Mammary epithelial cell (primary cell): ENCODE measurements at places on chromosomes 7 and 10.

GRCh38 chr7:98394377-98394836, 6.5 kb downstream of the BAIAP2L1 start:
- DNase-seq = peak; percentile 53

GRCh38 chr7:66265566-66265965, 60.4 kb downstream of the TPST1 start:
- no peak for DNase-seq

GRCh38 chr7:13778967-13779366, 210.5 kb downstream of the ETV1 start:
- DNase-seq = peak; percentile 71

- no peak for DNase-seq
Measured at GRCh38 chr7:25707768-25708620, 444.0 kb upstream of the NFE2L3 start.

DNA sequence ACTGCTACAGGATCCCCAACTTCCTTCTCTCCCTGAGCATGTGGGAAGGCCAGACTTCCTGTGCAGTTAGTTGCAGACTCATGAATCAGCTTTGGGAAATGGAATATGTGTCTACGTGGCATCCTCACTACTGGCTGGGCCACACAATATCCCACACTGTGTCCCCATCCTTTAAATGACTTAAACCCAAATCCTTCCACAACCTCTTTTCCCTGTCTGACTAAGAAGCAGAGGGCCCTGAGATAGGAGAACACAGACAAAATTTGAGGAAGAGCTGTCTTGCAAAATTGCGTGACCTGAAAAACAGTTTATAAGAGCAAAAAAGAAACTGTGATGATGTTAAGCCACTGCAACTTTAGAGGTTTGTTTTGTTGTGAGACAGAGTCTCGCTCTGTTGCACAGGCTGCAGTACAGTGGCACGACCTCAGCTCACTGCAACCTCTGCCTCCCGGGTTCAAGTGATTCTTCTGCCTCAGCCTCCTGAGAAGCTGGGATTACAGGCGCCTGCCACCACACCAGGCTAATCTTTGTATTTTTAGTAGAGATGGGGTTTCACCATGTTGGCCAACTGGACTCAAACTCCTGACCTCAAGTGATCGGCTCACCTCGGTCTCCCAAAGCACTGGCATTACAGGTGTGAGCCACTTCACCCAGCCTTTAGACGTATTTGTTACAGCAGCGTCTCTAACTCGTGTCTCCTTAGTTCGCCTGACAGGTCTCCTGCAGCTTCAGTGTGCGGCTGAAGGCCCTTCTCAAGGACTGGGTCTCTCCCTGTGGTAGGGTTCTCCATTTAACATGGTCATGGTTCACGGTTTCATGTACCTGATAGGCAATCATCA, 46.9 kb upstream of the SFMBT2 start:
- DNase-seq = no peak

- DNase-seq = peak; percentile 70
Measured at GRCh38 chr7:131238347-131238931, 89.2 kb upstream of the MKLN1 start.

GRCh38 chr10:60496181-60496580, 106.5 kb upstream of the ANK3 start:
- DNase-seq = no peak

DNA sequence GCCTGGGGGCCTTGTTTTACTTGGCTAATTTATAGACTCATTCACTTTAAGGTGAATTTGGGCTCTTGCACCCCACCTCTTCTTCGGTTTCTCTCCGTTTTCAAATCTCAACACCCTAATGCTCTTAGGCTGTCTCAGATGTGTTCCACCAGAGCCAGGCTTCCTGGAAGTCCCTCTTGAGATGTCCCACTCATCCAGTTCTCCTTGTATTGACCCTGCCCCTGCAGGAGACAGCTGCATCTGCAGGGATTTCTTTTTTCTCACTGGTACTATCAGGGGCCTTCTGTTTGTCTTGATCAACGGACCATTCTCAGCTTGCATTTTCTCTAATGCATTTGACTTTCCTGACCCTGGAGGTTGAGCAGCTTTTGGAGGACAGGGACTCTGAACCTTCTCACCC, 279.5 kb downstream of the GALNT17 start:
- no peak for DNase-seq

DNA sequence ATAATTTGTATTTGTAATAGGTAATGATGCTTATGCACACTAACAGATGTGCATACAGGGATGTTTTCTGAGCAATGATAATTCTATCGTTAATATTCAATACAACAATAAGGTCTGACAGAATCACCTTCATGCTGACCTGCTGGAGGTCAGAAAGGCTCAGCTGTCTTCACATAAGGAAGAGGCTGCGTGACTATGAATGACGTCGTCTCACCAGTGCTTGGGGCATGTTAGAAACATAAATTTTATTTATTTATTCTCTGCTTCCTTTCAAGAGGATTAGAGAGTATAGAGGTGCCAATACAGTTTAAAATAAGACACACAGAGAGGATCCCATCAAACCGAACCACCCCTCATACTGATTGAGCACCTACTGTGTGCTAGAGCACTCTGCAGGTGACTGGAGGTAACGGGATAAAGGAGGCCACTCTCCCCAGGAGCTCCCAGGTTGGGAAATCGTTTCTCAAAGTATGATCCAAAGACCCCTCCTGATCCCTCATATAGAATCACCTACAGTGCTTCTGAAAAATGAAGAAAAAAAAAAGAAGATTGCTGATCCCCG, 265.6 kb upstream of the NPVF start:
- no peak for DNase-seq

- peak; percentile 40 for DNase-seq
Measured at GRCh38 chr7:149707448-149707886, 65.9 kb downstream of the ZNF467 start.

GRCh38 chr7:2405201-2405600, 1.8 kb downstream of the CHST12 start:
- DNase-seq = no peak

DNA sequence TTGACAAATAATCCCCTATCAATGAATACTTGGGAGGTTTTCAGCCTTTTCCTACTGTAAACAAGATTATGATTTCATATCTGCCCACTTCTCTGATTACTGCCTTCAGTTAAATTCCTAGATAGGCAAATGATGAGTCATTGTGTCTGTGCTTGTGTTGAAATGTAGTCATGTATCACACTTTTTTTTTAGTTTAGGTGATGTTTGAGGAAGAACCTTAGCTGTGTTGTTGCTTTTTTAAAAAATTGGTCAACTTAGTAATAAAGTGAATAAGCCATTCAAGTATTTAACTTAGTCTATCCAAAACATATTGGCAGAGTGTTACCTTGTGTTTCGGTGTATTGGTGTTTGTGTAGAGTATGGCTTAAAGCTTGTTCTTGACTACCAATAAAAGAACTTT, 60.0 kb downstream of the WAC start:
- peak; percentile 68 for DNase-seq

GRCh38 chr7:101940830-101941229, 123.4 kb downstream of the CUX1 start:
- no peak for DNase-seq

DNA sequence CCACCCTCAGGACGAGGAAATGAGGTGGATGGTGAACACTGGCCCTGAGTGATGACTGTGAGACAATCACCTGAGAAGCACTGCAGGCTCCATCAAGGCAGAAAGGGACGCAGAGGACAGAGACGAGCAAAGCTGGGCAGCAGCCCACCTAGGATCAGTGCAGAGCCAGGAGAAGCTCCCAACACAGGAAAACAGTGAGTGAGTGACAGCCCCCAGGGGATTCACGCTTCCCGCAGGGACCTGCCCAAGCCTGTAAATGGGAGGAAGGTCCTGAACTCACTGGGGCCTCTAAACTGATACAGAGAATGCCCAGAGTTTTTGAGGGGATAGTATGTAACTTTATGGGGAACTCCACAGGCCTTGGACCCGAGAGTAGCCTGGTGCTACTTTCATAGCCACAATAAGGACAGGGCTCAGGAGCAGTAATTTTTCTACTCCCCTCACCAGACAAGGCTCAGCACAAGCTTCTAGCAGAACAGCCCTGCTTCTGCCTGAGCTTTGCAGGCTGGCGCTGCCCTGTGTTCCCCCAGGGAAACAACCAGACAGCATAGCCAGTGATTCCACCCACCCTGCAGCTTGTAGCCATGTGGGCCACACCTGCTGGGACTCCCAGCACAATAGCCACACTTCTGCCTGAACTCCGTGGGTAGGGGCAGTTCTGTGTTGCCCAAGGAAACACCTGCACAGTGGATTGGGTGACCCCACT, 708.4 kb downstream of the POM121L12 start:
- DNase-seq = no peak

DNA sequence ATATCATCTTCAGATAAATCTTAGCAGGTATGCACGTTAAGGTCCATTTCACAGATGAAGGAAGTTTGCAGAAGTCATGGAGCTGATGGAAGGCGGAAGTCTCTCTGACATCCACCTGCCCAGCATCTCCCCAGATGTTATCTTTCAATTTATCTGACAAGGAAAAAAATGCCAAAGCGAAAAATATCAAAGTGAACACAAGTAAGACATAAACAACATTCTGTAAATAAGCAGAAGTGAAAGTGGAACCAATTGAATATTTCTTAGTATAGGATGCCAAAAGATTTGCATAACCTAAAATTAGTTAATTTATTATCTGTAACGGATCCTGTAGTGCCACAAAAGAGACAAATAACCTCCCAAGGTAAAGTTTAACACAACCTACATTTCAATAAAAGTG, 73.6 kb upstream of the NEBL start:
- no peak for DNase-seq

- no peak for DNase-seq
Measured at GRCh38 chr7:81944058-81944457, 174.2 kb upstream of the HGF start.

GRCh38 chr7:26624839-26625238, 239.6 kb downstream of the SKAP2 start:
- no peak for DNase-seq

GRCh38 chr7:54813398-54813797, 54.4 kb upstream of the SEC61G start:
- peak; percentile 32 for DNase-seq

DNA sequence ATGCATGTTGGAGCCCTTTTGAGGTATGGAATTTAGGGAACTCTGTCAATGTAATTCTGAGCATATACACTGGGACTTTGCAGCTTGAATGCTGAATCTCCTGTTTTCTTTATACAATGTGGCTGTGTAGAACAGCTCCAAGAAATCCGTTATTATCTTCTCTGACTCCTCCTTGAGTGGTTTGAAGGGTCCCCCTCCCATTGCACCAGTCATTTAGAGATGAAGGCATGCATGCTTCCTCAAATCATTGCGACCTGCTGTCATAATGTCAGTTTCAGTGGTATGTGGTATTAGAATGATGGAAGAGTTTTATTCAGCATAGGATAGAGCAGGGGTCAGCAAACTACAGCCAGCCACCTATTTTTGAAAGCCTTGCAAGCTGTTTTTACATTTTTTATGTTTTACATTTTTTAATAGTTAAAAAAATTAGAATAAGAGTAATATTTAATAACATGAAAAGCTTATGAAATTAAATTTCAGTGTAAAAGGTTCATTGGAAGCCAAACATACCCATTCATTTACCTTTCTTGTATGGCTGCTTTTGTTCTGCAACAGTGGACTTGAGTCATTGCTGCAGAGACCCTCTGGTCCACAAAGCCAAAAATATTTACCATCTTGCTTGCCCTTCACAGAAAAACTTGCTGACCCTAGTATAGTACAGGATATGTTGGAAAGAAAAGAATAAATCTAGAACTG, 8.1 kb downstream of the STK17A start:
- DNase-seq = no peak

DNA sequence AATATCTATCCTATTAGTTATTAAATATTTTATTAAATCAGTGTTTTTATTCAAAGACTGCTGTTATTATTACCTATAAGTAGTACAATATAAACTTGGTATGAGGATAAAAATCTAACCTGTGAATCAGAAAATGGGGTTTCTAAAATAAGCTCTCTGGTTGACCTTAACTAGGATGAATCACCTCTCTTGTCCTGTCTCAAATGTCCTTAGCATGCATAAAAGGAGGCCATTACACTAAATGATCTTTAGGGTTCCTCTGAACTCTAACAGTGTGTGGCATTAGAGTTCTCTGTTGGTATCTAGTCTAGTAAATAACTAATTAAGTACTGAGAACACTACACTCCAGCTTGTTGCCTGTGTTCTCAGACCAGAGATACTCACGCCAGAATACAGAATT, 143.1 kb upstream of the LRRTM3 start:
- no peak for DNase-seq

DNA sequence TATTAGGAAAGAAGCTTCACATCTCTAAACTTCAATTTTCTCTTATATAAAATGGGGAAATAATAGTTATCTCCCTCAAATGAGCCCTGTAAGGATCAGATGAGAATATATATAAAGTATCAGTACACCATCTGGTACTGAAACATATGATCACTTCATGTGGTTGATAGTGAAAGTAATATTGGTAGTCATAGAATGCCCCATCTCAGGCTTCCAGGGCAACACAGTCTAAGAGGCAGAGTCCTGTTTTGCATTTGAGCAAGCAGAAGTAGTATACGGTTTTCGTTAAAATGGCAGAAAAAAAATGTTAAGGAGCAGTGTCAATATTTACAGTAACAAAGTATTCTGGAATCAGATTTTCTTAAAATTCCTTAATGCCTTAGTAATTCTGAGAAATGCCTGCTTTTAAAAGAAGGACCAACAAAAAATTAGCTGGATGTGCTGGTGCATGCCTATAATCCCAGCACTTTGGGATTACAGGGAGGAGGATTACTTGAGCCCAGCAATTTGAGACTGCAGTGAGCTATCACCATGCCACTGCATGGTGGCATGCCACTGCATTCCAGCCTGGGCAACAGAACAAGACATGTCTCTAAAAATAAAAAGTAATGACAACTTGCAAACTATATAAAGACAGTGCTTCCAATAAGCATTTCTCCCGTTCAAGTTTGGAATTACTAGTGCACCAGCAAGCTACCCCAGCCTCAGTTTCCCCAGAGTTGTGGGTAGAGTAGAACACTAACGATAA, 19.8 kb downstream of the KBTBD2 start:
- no peak for DNase-seq

DNA sequence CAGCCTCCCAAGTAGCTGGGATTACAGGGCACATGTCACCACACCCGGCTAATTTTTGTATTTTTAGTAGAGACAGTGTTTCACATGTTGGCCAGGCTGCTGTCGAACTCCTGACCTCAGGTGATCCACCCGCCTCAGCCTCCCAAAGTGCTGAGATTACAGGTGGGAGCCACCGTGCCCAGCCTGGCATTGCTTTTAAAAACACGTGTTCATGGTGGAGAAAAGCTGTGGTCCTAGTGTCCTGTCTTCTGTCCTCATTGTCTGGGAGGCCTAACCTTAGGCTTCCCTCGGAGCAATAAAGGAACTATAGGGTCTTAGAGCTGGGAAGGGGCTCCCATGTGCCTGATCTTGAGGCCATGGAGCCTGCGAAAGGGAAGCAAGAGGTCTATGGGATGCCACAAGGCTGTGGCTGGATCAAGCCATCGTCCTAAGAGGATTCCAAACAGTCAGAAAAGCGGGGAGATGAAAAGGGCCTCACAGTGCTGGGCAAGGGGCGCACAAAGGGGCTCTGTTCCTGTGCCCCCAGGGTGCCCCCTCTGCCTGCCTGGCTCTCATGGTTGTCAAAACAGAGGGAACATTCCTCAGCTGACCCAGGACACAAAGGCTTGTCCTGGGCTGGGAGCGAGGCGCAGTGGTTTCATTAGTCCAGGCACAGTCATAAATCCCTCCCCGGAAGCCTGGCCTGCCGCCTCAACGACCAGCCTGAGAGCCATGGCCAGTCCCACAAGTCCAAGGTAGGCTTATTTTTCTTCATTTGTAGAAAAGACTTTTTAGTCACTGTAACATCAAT, 106.6 kb upstream of the TNS3 start:
- no peak for DNase-seq
